GM13977 (cell line): ENCODE measurements at places on chromosomes 5 and 9.

DNA sequence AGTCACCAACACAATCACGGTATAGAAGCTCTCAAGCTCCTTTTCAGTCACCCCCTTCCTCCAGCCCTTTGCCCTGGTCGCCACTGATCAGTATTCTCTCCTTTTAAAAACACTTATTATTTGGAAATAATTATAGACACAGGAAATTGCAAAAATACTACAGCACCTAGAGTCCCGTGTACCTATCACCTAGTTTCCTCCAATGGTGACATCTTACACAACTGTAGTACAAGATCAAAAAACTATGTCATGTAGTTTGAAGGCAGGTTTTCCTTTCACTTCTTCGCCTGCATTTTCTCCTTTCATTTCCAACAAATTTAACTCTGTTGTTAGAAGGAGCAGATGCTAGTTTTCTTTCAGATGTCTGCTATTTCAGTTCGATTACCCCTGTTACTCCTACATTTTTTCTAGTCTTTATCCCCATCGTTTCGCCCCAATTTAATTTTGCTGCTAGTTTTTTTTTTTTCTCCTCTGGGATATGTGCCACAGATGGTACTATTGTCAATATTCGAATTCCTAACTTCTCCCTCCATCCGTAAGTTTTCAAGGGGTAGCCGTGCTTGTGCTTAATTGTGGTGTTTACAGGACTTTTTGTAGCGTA, 612 bp upstream of the ATG10 start:
- DNase-seq = peak; percentile 66

- no peak for DNase-seq
Observed at GRCh38 chr5:65867542-65868195, 58.7 kb upstream of the ERBIN start.

- no peak for DNase-seq
Observed at GRCh38 chr9:106637486-106637885, 225.5 kb upstream of the ZNF462 start.

DNA sequence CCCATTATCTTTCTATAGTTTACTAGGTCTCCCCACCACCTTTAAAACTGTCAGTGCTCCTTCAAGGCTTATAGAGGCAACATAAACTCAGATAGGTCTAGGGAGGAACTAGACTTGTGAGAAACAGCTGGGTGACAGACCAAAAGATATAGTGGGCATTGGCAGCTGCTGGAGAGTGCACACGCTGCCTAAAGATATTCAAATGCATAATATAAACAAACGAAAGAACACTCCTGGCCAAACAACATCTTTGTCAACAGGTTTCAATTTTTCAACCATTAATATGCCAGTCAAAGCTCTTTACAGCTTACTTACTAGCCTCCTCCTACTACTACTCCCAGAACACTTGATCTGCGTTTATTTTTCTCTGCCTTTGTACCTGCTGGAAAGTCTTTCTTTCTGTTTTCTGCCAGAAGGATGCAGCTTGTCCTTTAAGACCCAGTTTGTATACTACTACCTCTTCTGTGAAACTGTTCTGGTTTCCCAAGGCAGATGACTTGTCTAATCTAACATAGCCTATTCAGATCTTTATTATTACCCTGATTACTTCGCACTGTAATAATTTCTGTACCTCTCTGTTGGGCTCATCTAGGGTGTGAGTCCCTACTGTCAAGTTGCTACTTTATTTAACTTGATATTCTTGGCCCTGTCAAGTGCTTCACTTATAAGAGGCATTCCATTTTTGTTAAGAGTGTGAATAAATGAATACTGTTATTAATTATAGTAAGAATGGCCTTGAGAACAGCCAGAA, 14.3 kb downstream of the KDM3B start:
- no peak for DNase-seq

DNA sequence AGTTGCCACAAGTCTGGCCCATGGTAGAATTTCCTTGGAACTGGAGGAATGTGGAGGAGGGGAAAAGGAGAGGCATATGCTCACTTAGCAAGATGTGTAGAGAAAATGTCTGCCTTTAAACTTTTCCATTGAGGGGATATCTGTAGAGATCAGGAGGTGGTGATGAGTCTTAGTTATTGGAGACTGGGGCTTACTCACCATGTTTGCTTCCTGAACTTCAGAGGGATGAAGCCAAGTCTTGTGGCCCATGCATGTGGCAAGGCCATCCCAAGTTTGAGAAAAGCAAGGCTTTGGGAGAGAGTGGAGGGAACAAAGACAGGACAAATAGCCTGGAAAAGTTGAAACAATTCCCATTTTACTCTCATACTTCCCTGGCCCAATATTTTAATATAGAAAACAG, 124.5 kb downstream of the GDNF start:
- DNase-seq = no peak

GRCh38 chr9:20408513-20408912, 213.8 kb downstream of the MLLT3 start:
- DNase-seq = no peak

- no peak for DNase-seq
Observed at GRCh38 chr5:126515337-126515736, 79.7 kb downstream of the ALDH7A1 start.

DNA sequence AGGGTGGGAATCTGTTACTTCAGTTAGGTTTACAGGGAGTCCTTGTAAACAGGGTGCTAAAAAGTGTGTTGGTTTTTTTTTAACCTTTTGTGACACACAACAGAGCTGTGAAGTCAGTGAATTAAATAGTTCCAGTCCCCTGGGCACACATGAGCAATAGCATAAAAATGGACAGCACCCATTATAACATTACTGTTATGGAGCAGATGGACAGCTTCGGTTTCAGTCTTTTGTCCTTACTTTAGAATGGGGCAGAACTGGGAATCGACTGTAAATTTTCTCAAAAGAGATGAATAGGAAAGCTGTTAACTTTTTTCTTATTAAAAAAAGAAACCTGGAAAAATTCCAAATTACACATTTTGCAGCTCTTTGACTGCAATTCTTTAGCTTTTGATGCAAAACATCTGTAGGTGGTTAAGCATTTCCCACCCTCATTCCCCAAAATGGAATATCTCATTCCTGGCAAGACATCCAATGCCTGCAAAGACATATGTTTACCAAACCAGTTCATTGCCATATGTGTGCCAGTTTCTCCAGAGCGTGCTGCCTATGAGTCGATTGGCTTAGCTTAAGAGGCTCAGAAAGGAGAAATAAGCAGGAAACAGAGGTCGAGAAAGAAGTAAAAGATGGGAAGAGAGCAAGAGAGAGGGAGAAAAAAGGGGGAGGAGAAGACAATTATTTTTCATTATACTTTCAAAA, 212.3 kb upstream of the TMEM161B start:
- no peak for DNase-seq

GRCh38 chr9:131739133-131739958, 530 bp downstream of the RAPGEF1 start:
- peak; percentile 72 for DNase-seq

DNA sequence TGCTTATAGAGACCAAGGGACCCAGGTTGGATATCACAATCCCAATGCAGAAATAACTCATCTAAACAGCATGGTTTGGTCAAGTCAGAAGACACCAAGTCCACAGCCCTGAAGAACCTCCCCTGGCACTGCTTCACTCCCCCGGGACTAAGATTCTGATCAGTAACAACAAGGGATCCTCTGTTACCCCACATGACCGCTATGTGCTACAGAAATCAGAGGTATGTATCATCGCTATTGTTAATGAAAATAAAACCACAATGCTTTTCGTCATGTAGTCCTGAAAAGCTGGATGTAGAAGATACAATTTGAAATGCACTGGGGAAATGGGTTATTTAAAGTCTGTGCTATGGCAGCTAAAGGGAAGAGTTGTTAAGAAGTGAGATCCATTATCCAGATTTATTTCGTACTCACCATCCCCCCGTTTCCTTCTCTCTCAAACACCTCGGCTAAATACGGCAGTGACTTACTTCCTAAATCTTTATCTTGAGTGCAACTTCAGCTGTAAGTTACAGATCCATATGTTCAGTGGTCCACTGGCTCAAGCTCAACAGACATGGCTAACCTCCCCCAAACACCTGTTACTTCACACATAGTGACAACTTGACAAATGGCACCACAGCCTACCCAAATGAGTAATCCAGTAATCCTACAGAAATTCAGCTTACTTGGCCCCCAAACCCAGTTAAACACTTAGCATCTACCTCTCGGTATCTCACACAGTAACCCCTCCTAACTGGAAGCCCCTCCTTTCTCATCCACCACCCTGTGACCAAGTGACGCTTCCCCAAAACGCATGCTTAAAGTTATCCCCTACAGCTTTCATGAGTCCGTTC, 129.2 kb downstream of the MYO10 start:
- DNase-seq = no peak

GRCh38 chr5:35194635-35195471, 35.4 kb downstream of the PRLR start:
- DNase-seq = peak; percentile 15

DNA sequence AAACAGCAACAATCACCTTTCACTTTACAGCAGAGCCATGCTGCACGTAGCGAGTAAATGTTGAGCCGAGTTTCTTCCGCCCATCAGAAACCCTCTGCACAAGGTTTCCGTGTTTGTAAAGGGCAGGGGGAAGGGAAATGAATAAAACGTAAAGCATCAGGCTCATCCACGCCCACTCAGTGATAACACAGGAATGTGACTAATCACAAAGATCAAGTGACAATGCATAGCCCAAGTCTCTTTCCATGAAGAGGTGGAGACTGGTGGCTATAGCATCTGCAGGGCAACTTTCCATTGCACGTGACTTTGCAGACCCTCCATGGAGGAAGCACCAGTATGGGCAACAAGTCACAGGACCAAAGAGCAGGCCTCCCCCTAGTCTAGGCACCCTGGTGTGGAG, 56.6 kb downstream of the CAMSAP1 start:
- DNase-seq = no peak

DNA sequence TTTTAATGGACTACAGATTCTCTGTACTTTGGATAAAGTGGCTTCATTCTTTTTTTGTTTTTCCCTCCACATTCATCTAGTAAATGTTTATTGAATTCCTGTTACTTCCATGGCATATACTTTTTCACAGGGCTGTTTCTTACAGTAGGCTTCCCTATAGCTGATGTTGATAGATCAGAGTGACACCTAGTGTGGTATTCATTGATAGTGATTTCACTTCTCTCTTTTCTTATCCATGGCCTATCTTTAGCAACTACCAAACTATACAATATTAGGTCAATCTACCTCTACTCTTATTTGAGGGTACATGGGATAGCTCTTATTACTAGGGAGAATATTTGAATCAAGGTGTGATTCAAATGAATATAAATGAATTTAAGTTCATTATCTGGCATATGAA, 35.8 kb downstream of the FSD1L start:
- no peak for DNase-seq

DNA sequence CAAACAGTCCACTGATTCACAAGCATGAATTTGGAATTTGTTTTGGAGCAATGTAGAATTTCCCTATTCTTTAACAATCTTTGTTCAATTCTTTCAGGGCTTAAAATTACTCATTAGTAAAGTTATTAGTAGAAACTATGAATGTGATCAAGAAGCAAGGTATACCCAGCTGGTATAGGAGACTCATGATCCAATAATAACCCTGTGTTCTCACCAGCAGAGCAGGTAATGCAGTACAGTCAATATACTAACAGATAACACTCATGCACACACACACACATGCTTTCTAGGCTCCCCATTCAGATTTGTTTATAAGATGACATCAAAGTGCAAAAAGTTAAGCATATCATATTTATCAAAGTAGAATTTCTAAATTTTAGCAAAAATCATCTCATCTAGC, 445.2 kb downstream of the ELAVL2 start:
- DNase-seq = no peak

GRCh38 chr5:162243651-162244050, 176.1 kb downstream of the GABRG2 start:
- DNase-seq = no peak

DNA sequence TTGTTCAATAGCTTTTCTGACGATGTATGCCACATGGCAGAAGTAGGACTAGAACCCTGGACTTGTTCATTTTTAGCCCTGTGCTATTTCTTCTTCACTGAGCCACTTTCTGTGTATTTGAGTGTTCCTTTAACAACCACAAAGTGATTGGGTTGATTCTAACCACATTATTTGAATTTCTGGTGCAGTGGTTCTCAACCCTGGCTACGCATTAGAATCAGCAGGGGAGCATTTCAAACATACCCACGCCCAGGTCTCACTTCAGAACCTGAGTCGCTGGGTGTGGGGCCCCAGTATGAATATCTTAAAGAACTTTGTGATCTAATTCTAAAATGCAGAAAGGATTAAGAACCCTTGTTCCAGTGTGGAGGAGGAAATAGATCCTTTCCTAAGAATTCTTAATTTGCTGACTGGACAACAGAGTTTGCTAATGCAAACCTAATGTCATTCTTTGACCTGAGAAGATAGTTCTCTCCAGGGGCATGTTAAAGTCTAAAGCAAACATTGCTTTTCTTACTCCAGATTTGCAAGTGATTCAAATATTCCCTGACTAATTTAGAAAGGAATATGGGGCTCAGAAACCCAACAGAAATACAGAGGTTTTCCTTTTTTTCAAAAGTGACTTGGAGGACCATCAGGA, 75.4 kb upstream of the GDNF start:
- DNase-seq = no peak

GRCh38 chr5:178074266-178074952, 38.9 kb upstream of the N4BP3 start:
- DNase-seq = peak; percentile 53

DNA sequence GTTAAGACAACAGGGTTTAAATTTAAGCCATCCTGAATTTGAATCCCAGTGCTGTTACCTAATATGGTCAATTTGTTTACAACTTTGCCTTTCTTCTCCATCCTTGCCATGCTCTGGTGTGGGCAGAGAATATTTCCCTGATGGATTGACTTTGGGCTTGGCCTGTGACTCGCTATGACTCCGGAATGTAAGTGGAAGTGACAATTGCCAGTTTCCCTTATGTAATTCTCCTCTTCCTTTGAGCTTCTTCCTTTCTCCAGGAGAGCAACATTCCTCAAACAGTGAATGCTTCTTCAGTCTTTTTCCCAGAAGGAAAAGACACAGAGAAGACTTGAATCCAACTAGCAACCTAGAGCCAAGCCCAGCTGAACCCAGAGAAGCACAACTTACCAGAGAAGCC, 159.1 kb downstream of the LURAP1L start:
- no peak for DNase-seq

GRCh38 chr5:113331209-113331551, 103.6 kb downstream of the TSSK1B start:
- DNase-seq = no peak

DNA sequence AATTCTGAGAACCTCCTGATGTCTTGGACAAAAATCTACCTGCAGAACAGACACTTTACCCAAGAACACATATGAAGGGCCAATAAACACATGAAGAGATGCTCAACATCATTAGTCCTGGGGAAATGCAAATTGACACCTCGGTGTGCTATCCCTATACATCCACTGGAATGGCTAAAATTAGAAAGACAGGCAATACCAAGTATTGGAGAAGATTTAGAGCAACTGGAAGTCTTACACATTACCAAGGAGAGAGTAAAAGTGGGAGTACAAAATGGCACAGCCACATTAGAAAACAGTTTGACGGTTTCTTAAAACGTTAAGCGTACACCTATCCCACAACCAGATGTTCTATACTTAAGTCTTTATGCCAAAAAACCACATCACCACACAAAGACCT, 3.3 kb upstream of the TDRD7 start:
- no peak for DNase-seq

DNA sequence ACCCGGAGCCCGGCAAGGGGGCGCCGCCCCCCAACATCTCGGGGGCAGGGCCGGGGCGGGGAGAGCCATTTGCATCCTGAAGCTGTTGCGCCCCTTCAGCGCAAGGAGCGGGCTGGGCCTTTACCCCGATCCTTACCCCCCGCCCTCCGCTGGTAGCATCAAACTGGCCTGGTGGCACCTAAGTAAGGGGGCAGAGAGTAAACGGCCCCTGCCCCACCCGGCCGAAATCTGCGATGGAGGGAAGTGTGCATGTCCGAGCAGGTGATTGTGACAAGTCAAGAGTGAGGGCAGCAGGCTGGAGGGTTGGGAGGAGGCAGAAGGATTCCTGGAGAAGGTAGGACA, 101.2 kb downstream of the ESM1 start:
- DNase-seq = no peak
